ENCODE measurements at places on chromosomes 11 and 22.

DNA sequence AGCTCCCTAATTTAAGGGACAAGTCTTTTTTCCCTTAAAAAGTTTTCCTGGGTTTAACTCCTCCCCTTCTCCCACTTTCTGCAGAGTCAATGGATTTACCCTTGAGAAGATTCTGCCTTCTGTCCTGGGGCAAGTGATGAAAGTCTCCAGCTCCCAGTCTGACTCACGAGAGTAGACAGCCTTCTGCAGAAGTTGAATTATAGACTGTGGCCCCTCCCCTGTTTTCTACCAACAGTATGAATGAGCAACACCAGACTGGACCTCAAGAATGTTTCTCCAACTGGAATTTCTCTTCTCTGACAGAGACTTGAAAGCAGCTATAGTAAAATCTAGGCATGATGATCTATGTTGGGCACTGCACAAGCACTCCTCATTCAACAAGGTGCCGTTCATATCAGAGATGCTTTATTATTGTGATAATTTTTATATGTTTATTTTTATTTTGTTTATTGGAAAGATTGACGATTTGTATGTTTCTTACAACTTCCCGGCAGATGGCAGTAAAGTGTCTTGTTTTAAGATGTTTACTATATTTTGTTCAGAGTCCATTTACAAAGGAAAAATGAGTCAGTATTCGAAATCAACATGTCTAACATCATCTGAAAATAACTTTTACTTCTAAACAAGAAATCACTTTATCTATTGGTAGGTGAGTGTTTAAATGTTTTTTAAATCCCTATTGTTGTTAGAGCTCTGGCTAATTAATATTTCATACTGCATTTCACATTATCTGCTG is 56.6 kb downstream of the LMO2 start:
- DNase-seq: peak; percentile 4

DNA sequence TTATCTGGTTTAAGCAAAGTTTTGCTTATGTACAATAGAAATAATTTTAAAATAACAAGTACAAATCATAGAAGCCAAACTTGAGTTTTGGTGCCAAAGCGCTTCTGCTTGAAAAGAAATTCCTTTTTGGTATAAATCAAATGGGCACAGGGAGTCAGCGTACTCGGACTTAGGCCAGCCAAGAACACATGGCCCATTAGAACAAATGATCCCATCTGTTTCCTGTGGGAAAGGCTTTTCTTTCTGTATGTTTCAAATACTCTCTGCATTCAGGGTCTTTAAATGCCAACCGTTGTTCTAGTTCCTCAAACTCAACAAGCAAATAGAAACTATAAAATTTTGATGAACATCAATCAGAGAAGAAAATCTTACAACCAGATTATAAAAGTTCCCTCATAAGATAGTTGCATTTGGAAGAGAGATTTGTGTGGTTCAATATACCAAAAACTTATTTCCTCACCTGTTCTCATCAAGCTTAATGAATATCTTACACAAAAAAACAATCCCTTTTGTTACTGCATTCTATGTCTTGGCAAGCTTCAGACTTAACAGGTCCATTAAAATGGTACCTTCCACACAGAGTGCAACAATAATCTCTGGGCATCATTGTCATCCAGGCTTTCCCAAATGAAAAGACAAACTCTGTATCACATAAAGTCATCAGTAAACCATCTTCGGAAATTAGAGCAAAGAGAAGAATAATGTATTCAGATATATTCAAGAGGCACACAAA is 739.8 kb upstream of the API5 start:
- no peak for DNase-seq

DNA sequence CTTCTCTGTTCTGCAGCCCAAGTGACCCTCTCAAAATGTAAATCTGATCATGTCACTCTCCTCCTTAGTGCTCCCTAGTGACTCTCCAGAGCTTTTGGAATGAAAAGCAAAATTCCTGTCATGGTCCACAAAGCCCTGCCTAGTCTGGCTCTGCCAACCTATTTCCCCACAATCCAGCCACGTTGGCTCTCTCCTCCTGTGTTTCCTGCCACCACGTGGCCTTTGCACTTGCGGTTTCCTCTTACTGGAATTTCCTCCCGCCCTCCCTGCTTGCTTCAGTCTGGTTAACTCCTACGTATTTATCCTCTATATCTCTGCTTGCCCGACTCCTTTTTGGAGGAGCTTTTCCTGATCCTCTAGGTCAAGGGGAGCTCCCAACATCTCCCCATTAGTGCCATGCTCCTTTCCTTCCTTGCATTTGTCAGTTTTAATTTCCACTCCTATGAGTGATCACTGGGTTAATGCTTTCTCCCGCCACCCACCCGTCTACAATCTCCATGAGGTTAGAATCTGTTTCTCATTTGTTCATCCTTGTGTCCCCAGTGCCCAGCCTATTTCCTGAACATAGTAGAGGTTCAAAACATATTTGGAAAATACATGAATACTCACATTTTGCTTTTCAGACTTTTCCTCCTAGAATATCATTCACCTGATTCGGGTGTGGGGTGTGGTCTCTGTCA is 11.5 kb downstream of the NNMT start:
- DNase-seq: no peak

DNA sequence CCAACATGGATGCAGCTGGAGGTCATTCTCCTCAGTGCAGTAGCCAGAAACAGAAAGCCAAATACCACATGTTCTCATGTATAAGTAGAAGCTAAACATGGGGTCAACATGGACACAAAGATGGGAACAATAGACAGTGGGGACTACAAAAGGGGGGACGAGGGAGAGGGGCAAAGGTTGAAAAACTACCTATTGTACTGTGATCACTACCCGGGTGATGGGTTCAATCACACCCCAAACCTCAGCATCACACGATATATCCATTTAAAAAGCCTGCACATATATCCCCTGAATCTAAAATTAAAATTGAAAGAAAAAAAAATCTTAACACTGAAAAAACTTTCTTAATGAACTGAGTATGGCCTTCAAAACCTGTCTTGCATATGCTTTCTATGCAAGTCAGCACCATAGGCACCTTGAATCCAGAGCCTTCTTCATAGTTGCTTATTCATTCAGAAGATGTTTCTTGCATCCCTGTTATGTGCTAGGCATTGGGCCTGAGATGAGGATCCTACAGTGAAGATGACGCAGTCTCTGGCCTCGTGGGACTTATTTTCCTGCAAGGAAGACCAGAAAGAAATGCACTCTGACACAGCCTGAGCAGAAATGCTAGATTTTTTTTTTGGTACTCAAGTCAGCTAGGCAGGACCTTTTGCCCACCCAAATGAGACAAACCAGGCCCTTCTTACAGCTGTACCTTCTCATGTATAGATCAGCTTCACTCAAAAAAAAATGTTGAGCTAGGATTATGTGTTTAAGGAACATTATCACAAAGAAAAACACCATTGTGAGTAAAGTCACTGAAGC is 21.0 kb downstream of the NNMT start:
- no peak for DNase-seq

DNA sequence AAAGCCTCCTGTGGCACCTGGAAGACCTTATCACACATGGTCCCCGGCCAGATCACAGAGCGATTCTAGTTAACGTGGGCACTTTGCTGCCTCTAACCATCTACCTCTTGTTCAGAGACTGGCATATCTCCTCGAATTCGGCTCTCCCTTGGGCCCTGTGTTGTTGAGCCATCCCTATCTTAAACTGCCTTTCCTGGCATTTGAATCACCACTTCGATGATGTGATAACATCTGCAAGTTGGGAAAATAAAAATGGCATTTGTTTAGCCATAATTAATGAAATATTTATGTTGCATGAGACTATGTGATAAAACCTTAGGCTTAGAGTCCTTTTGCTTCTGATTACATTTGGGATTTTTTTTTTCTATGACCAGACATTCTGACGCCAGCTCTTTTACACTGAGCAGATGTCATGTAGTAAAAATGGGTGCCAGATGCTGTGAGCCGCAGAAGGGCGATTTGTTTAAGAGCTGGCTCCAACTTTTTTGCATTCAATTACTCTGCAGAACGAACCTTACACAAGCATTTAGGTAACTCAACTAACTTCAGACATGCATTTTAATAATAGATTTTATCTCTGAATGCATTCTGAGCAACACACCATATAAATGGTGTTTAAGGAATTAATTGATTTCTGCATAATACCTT is 58.5 kb upstream of the PARVA start:
- DNase-seq: no peak

DNA sequence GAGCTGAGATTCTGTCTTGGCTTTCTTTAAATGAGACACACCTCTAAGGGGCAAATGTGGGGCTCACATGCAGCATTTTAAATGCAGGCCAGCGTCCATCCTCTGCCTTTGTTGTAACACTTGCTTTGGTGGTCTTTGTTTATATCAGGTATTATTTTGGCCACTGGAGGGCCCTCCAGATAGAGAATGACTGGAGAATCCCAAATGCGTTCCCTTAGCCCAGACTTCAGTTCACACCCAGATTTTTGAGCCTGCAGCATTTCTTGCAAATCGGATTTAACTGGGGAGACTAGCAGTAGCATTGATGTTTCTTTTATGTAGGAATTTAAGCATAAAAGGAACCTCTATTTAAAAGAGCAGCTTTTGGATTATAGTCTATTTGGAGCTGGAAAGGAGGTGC is 200.2 kb upstream of the SORL1-AS1 start:
- DNase-seq: no peak

GRCh38 chr11:109752212-109752825 is 330.3 kb downstream of the C11orf87 start:
- no peak for DNase-seq

GRCh38 chr11:111947143-111947542 is 10.0 kb downstream of the DIXDC1 start:
- DNase-seq: no peak

DNA sequence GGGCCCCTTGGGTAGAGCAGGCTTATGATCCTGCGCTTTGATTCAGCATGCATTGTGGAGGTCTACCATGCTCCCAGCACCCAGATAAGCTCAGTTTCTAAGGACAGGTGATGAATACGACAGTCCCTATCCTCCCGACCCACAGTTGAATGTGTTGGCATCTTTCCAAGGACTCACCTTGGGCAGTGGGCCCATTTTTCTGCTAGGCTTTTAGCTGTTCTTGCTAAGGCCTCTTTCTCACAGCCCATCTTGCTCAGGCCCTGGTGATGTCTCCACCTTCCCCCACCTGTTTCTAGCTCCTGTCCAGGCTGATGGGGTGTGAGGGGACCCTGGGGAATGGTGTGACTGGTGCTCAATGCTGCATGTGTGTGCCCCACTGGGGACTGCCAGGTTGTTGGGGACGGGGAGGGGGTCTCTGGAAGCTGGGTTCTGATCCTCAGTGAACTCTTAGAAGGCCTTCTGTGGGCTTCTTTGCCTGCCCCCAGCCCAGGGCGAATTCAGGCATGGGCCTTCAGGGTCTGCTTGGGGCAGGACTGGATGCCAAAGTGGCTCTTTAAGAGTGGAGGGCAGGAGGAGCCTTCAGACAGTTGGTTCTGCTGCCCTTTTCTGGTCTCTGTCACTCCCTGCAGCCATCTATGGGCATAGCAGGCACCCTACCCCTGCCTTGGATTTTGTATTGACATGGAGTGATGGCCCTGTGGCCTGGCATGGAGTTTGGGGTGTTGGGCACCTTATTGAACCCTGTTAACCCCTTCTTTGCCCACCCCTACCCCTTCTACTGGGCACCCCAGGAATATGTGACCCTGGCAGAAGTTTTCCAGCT is 33.1 kb downstream of the PHLDB1 start:
- no peak for DNase-seq
